ENCODE measurements at places on chromosomes 1 and 21.

GRCh38 chr1:246572785-246573184 is 6.5 kb downstream of the CNST start:
- DNase-seq, result no peak

DNA sequence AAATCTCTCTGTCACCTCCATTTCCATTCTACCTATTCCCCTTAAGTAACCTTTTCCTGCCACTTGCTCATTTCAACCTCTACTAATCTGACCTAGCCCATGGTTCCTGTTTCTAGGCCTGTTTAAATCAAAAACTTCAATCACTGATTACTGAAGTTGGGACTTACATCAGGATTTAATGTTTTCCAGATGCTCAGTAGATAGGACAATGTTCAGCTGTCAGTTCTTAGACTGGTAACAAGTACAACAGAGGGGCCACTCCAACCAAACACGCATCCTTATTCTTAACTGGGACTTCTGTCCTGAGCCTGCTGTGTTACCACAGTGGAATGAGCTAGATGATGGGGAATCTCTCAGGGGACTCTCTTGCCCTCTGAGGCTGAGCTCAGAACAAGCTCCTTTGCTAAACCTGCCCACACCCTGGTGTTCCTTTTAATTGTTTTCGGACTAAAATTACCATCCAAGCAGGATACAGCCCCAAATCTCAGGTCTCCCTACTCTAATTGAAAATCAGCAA is 974.6 kb downstream of the TTLL7 start:
- no peak for DNase-seq

GRCh38 chr1:94273111-94273510 is 35.7 kb upstream of the ARHGAP29 start:
- DNase-seq, result no peak

- no peak for DNase-seq
These were observed 7.4 kb upstream of the GREM2 start for GRCh38 chr1:240619357-240619756.

DNA sequence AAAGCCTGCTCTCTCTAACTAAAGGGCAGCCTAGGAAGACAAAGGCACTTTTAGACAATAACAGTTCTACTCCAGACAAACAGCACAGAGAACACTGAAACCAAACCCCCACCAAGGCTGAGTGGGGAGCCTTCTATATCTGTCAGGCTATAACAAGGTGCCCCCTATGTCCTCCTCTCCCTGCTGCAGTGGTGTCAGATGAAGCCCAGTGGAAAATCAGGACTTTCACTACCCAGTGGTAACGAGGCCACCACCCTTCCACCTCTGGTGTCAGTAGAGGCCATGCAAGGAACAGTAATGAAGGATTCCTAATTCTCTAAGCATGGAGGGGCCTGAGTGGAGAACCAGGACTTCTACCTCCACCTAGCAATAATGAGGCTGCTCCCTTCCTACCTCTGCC is 83.7 kb downstream of the ZSWIM5 start:
- DNase-seq, result no peak

GRCh38 chr1:153288634-153289275 is 24.0 kb downstream of the PGLYRP3 start:
- DNase-seq, result peak; percentile 27

DNA sequence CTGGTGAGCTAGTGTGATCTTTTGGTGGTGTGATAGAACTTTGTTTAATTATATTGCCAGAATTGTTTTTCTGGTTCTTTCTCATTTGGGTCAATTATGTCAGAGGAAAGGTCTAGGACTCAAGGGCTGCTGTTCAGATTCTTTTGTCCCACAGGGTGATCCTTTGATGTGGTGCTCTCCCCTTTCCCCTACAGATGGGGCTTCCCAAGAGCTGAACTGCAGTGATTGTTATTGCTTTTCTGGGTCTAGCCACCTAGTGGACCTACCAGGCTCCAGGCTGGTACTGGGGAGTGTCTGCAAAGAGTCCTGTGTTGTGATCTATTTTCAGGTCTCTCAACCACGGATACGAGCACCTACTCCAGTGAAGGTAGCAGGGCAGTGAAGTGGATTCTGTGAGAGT is 25.9 kb upstream of the CD84 start:
- no peak for DNase-seq

DNA sequence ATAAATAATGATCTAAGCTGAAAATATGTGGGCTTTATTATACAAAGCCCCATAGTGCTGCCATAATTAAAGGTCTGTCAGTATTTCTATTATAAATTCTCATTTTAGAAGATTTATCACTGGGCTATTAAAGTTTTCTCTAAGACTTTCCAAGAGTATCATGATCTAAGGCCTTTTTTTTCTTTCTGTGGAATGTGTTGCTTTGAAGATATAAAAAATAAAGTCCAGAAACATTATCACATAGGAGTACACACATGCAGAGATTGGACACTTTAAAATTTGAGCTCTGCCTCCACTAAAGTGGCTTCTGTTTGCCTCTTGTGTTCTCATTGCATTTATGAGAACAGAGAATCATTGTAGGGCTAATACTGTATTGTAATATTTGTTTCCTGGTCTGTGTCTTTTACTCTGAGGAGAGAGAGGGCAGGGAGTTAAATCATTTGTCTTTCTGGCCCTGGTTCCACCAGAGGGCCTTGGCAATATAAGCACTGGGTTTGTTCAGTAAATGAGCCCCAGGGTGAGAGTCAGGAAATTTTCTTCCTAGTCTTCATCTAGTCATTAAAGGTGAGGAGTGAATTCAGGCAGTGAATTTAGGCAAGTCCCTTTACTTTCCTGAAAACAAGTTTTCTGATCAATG is 70.2 kb downstream of the NFIA start:
- DNase-seq, result no peak

DNA sequence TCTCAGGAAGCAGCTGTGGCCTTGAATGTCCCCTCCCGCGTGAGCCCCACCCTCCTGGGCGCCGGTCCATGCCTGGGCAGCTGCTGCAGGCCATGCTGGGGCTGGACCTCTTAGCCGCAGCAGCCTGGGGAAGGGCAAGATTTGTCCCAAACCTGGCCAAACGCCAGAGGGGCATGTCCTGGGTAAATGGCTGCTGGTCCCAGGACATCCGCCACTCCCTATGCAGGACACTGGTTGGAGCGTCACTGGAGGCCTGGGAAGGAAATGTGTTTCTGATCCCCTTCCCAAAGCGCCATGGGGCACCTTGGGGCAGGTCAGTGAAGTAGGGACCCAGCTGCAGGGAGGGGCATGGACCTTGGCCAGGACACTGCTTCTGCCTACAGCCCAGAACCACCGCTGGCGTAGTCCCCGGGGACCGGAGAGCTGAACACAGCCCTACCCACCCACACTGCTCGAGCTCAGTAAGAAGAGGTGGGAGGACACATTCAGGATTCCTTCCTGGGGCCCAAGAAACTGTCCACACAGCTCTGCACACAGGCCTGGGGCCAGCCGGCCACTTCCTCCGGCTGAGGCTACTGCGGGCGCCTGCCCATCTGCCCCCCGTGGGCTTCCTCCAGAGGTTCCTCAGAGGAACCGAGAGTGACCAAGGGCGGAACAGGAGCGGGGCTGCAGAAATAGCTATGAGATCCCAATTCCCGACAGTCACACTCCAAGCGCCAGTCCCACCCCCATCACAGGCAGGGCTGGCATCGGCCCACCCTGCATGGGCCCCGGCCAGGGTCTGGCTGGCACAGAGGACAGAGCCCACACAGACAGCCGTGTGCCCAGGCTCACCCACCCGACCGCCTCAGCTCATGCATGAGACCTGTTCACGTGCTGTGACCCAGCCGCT is 10.8 kb upstream of the PLEKHG5 start:
- no peak for DNase-seq

DNA sequence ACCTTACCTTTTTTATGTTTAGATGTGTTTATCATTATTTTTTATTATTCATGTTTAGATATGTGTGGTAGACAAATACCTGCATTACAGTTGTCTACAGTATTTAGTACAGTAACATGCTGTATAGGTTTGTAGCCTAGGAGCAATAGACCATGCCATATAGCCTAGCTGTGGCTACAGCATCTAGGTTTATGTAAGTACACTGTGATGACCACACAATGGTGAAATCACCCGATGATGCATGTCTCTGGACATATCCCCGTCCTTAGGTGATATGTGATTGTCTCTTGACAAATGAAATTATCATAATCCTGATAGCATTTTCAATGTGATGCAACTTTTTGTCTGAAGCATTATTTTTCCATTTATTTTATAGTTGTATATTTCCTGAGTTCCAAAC is 121.2 kb downstream of the DISP1 start:
- no peak for DNase-seq

GRCh38 chr1:168114845-168115244 is 21.9 kb downstream of the GPR161 start:
- no peak for DNase-seq

- DNase-seq, result no peak
These were observed 42.3 kb downstream of the ZNHIT6 start for GRCh38 chr1:85665932-85666331.

- no peak for DNase-seq
These were observed 15.5 kb upstream of the MAP3K7CL start for GRCh38 chr21:29114765-29115500.

DNA sequence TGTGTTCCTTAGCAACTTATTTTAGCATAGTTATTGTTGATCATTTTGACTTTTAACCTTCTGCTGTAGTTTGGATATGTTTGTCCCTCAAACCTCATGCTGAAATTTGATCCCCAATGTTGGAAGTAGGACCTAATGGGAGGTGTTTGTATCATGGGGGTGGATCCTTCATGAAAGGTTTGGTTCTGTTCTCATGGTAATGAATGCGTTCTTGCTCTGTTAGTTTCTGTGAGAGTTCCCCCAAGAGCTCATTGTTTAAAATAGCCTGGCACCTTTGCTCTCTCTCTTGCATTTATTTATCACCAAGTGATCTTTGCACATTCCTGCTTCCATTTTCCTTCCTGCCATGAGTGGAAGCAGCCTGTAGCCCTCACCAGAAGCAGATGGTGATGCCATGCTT is 372.1 kb upstream of the VAMP3 start:
- DNase-seq, result no peak

GRCh38 chr1:42423681-42424080 is 32.1 kb downstream of the ZMYND12 start:
- DNase-seq, result no peak

GRCh38 chr1:221727146-221728036 is 14.5 kb downstream of the DUSP10 start:
- no peak for DNase-seq

GRCh38 chr1:225435957-225436392 is 8.1 kb upstream of the LBR start:
- no peak for DNase-seq

DNA sequence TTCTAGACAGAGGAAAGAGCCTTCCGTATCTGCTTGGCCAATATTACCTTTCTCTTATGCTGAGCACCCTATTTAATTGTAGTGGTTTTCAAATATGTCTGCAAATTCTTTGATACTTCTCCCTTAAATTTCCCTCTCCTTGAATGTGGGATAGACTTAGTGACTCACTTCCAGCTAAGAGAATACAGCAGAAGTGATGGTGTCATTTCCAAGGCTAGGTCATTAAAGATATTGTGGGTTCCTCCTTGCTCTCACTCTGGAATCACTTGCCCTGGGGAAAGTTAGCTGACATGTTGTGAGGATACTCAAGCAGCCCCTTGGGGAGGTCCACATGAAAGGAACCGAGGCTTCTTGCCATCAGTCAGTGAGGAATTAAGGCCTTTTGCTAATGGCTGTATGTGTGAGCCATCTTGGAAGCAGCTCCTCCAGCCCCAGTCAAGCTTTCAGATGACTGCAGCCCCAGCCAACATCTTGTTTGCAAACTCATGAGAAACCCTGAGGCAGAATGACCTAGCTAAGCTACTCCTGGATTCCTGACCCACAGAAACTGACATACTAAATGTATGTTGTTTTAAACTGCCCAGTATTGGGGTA is 8.1 kb upstream of the CITED4 start:
- DNase-seq, result no peak

DNA sequence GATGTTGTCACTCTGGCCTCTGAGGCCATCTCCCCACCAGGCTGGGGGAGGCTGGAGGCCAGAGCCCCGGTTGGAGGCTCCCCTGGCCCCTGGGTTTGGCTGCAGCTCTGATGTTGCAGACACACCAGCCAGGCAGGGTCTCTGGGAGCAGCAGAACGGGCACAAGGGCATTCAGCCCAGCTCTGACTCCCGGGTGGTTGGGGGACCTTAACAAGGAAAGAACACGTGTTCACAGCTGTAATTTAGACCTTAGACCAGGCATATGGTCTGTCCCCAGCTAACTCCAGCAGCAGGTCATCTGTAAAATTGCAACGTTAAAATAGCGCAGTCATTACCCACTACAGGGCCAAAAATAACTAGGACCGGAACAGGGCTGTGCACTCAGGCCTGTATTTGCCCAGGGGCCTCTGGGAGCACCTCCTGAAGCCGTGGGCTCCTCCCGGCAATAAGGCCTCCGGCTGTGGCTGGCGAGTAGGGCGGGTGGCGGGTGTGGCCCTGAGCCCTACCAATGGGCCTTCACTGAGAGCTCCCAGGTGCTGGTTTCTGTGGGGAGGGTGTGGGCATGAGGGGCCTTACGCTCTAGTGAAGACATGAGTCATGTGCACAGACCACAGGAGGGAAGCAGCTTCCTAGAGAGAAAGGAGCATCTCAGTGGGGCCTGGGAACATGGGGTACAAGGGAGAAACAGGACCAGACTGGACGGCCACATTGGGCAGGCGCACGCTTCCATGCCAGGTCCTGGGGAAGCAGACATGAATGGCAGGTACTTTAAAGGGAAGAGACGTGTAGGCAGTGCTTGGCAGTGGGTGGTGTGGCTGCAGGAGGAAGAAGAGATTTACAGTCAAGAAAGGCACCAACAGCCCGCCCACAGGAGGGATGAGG is 6.1 kb downstream of the LDLRAP1 start:
- DNase-seq, result peak; percentile 88

DNA sequence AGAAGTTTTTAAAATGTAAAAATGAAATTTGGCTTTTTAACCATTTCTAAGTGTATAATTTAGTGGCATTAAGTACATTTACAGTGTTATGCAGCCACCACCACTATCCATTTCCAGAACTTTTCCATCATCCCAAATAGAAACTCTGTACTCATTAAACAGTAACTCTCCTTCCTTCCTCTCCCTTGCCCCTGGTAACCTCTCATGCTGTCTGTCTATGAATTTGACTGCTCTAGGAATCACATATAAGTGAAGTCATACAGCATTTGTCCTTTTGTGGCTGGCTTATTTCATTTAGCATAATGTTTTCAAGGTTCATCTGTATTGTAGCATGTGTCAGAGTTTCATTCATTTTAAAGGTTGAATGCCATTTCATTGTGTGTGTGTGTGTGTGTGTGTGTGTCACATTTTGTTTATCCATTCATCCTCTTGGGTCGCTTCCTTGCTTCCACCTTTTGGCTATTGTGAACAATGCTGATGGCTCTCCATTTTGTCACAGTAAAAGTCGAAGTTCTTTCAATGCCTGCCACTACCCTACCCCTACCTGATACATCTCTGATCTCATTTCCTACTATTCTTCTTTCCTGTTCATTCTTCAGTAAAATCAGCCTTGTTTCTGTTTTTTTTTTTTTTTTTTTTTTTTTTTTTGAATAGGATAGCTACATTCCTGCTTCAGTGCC is 45.3 kb downstream of the F3 start:
- DNase-seq, result no peak

All from stimulated activated CD4-positive, alpha-beta T cell treated with anti-CD3 and anti-CD28 coated beads, TNF-alpha, amount 100 ng/mL, for 24 hours (primary cell).